NCI-H446 treated with DMSO at 0.1 percent for 48 hours (cell line): ENCODE measurements at places on chromosomes 16 and 17.

DNA sequence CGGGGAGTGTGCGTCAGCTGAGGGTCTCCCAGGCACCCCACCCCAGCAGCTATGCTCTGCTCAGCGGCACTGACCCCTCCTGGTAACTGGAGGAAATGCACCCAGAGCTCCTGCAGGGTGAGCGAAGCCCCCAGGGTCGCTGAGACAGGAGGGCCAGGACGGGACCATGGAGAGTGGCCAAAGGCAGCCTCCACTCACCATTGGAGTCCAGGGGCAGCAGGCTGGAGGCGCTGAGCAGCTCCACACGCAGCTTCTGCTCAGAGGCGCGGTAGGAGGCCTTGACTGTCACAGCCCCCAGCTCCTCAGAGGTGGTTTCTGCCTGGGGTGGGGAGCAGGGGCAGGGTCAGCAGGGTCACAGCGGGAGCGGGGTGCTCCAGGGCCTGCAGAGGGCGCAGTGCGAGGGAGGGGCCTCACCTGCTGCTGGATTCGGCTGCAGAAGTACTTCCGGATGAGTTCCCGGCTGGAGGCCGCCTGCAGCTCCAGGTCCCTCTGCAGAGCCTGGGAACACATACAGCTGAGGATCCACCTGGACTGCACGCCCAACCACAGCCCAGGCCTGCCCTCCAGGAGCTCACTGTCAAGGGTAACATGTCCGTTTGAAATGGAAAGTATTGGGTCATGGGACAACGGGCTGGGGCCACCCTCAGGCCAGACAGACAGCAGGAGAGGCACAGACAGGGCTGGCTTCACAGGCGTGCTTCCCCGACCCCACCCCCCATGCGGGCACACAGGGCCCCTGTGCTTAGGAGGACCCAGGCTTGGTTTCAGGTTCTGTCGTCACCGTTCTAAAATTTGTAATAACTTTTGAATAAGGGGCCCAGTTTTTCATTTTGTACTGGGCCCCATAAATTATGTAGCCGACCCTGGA lies 13.8 kb downstream of the UNC13D start:
- DNase-seq = no peak

GRCh38 chr16:14146445-14146844 lies 75.3 kb downstream of the MRTFB start:
- no peak for DNase-seq

GRCh38 chr16:58859958-58860669 lies 126.0 kb upstream of the GOT2 start:
- no peak for DNase-seq

GRCh38 chr17:32882734-32883133 lies 5.8 kb upstream of the MYO1D start:
- DNase-seq = no peak

- DNase-seq = no peak
Observed at GRCh38 chr16:73365016-73365551, 317.2 kb upstream of the ZFHX3 start.

DNA sequence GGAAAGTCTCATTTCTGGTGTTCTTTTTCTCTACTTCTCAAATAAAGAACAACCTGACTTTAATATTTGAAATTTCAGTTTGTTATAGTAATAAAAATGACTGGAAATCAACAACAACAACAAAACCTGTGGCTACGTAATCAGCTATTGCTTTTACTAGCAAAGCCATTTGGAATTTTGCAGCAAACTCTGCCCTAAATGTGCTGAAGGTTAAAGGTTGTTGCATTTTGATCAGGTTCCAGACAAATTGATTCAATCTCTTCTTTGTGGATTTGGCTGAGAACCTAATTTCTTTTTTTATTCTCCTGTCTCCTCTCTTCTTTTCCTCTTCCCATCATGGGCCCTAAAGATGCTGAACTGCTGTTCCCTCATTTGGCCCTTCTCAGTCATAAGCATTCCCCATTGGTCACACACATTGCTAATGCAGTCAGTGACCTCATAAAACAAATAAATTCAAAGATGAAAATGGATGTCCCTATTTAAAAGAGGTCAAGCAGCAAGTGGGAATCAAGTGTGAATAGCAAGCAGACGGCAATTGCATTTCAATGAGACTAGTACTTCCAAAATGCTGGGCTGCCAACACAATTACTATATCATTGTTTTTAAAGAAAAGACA lies 795.1 kb upstream of the CDH8 start:
- no peak for DNase-seq

DNA sequence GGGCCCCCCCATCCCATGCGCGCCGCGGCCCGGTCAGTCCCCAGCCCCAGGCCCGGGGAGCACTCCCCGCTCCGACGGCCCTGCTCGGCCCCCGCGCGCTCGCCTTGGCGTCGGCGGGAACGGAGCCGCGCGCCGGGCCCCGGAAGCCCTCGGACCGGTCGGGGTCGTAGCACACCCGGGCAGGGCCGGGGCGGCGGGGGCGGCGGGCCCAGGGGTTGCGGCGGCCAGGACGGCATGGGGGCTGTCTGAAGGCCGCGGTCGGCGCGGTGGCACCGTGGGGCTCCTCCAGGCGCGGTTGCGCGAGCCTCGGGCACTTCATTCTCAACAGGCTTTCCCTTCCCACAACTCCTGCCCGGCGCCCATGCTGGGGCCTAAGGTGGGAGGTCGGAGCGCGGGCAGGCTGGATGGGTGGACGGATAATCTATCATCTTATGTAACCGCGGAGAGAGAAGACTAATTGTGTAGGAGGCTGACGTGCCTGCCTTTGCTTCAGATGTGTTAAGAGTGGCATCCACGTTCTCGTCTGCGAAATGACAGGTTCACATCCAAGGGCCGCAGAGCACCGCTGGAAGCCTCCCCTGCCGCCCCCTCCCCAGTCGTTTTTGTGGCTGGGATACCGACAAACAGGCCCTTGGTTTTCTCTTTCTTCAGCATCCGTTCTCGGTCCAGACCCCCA lies 708 bp downstream of the BAIAP2 start:
- DNase-seq = no peak

GRCh38 chr17:40560592-40561293 lies 4.5 kb downstream of the CCR7 start:
- no peak for DNase-seq

GRCh38 chr17:80473701-80474100 lies 2.7 kb downstream of the NPTX1 start:
- DNase-seq = no peak

DNA sequence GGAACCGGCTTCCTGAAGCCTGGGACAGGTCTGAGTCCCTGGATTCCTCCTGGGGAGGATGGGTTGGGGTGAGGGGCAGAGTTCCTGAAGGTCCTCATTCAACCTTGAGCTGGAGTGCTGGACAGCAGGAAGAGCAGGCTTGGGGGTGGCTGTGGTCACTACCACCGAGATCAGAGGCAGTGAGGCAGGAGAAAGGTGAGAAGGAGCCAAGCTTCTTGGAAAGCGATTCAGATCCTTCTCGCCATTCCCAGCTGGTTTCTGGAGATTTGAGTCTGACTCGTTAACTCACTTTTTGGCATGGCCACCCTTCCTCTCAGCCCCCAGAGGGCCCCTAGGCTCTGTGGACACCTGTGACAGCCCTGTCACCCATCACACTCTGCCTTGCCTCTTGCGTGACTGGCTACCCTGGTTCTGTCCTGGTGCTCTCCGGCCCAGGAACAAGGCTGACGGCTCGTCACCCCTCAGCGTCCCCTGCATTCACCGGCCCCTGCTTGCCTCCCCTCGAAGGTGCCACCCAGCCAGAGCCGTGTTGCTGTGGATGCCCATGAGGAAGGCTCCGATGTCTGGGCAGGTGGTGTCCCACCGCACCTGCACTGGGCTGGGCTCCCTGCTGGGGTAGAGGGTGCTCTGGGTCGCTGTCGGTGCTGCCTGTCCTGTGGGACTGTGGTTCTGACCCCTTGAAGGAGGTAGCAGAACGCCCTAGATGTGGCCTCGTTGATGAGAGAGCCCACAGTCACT lies 9.7 kb upstream of the TIMP2 start:
- DNase-seq = peak; percentile 44

DNA sequence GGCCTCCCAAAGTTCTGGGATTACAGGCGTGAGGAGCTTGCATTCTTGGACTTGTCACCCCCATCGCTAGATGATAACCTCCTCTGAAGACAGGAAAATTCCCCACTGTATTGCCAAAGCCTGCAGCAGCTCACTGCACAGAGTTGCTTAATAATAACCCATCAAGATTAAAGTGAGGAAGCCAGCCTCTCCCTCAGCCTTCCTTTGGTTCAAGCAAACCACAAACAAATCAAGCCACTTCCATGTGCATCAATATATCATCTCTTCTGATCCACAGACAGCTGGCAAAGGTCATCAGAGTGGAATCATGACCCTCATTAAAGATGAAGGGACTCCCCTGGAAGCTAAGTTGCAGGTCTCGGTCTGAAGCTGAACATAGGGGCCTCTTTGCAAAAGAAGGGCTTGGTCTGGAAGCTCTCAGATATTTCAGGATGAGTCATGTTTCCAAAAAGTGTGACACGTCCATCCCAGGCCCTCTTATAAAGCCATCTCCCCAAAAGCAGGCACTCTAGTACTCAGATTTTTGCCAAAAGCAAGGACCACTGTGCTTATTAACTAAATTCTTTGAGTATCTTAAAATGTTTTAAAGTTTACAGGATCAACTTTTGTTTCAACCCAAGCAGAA lies 4.8 kb downstream of the EMP2 start:
- DNase-seq = no peak

GRCh38 chr17:29650396-29650795 lies 27.7 kb upstream of the CORO6 start:
- no peak for DNase-seq

- no peak for DNase-seq
Observed at GRCh38 chr16:83802554-83803205, 5.1 kb upstream of the HSBP1 start.

DNA sequence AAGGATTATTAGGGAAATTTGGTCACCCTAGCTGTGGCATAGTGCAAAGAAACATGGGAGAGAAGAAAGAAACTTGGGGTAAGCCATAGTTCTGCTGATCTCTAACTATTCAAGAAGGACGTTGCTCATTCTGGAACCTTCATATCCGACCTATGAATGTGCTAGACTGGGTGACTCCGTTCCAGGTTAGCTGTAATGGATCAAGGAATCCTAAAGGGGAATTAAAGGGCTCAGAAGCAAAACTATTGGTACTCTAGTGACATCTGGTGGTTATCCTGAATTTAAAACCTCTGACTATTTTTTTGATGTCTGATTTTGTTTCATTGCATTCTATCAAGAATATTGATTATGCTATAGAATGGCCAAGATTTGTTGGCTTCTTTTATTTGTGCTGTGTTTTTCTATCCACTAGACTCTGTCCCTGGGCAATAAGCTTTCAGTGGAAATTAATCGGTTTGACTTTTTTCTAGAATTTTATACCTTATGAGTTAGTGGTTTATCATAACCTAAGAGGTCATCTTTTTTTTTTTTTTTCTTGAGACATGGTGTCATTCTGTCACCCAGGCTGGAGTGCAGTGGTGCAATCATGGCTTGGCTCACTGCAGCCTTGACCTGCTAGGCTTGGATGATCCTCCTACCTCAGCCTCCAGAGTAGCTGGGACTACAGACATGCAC lies 19.5 kb downstream of the PCTP start:
- DNase-seq = peak; percentile 2

DNA sequence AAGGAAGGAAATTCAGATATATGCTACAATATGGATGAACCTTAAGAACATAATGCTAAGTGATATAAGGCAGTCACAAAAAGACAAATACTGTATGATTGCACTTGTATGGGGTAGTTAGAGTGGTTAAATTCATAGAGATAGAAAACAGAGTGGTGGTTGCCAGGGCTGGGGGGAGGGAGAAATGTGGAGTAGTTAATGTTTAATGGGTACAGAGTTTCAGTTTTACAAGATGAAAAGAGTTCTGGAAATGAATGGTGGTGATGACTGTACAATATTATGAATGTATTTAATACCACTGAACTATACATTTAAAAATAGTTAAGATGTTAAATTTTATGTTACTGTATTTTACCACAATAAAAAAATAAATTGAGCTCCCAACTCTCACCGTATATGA lies 157.9 kb downstream of the TOX3 start:
- DNase-seq = no peak

DNA sequence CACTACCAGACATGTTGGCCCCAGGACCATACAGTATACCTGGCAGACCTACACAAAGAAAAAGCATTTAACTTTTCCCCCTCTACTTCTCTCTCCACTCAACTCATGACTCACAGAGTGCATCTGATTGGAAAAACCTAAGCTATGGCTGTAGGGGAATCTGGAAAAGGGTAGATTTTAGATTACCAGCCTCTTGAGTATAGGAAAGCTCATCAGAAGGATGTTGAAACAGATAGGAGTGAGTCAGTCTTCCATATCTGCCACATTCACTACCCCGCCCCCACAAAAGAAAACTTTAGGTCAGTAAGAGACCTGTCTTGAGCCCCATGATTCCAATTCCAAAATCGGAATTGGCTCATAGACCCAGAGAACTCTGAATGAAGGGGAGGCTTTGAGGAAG lies 12.3 kb downstream of the KRT9 start:
- DNase-seq = no peak

DNA sequence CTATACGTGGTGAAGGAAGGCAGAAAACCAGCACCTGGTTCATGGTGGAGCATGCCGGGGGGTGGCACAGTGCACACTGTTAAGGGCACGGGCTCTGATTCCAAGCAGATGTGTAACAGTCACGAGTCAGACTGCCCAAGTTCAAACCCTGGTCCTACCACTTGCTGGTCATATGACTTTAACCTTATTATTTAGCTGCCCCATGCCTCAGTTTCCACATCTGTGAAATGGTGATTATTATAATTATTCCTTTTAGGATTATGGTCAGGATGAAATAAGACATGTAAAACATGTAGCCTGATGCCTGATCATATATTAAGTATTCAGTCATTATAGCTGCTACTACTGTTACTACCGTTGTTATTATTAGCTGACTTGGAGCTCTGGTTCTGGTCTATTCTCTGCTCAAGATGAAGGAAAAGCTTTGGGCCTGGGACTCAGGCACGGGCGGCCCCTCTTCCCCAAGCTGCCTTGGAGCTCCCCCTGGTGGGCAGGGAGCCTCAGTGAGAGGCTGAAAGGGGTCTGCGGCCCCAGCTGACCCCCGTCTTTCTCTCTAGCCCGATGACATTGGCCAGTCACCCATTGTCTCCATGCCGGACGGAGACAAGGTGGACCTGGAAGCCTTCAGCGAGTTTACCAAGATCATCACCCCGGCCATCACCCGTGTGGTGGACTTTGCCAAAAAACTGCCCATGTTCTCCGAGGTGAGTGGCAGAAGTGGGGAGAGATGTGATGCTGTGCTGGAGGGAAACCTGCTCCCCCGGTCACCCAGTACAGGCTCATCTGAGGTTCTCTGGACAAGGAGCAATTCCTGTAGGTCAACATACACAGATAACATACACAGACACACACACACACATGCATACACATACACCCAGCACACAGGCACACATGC lies 14.0 kb downstream of the NR1D1 start:
- DNase-seq = no peak

DNA sequence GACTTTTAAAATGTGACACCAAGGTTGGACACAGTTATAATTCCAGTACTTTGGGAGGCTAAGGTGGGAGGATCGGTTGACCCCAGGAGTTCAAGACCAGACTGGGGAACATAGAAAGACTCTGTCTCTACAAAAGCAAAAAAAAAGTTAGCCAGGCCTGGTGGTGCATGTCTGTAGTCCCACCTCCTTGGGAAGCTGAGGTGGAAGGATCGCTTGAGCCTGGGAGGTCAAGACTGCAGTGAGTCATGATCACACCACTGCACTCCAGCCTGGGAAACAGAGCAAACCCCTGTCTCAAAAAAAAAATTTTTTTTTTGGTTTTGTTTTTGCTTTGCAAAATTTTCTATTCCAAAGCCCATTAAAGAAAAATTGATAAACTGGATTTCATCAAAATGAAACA lies 281.4 kb downstream of the BCAS3 start:
- no peak for DNase-seq
